ENCODE measurements at places on chromosomes 3 and 15. TPM values are rescaled to one million over a fixed set of nuclear protein-coding genes. Genes with fewer than 3 reads are reported as not detected.

WDR49 gene
- total RNA-seq, result under 0.01 TPM

SEMA6D gene
- total RNA-seq, result 16.2 TPM

XCR1 gene
- not detected for total RNA-seq

MST1R gene
- 0.72 TPM for total RNA-seq

GNAT1 gene
- total RNA-seq, result not detected

AHSG gene
- not detected for total RNA-seq

POPDC2 gene
- total RNA-seq, result 1.1 TPM

KLF13 gene
- 58.6 TPM for total RNA-seq

GRAMD1C gene
- 1.2 TPM for total RNA-seq

TGM4 gene
- not detected for total RNA-seq

CFAP92 gene
- not detected for total RNA-seq

CFAP44 gene
- total RNA-seq, result 5.8 TPM

ATP6V1A gene
- 140 TPM for total RNA-seq

CHL1 gene
- total RNA-seq, result 3.6 TPM

SKOR1 gene
- total RNA-seq, result 0.36 TPM

Data from osteoblast (primary cell).